ENCODE measurements at places on chromosomes 3 and 15.

- DNase-seq: no peak
Observed at GRCh38 chr3:42175386-42176240, 84.5 kb downstream of the TRAK1 start.

GRCh38 chr3:48217449-48217848 lies 5.8 kb upstream of the CAMP start:
- DNase-seq: peak; percentile 57

DNA sequence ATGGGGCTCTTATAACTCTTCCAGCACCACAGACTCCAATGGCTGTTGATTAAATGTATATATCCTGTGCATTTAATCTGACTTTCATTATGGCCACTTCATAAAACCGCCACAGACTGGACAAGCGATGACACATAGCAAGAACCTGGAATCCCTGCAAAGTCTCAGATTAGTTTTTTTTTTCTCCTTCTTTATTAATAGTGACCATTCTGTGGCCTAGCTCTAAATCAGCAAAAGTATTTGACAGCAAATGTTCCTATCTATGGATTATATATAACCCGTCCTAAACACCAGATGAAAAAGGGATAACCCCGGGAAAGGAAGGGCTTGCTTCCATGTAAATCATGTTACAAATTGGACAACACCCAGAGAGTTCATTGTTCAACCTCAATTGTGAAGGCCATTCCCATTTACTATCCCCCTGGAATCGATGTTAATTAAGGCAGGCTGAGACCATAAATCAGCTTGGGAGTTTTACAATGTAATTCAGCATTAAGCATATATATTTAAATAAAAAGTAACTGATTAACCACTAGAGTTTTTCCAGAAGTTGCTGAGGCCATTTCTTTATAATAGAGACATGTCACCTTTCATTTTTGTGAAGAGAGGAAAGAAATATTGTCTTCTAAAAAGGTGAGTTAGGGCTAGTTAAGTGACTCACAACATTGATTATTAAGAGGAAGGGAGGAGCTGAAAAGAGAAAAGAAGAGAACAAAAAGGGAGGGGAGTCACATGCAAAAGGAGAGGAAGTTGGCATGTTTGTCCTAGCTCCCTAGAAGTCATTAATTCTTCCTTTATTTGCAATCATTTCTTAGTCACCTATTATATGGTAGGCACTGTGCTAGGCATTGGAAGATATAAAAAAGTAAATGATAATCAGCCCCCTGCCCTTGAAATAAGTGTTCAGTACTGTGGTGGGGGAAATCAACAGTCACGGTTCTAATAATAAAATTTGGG lies 26.2 kb downstream of the ALDH1A2 start:
- DNase-seq: no peak

DNA sequence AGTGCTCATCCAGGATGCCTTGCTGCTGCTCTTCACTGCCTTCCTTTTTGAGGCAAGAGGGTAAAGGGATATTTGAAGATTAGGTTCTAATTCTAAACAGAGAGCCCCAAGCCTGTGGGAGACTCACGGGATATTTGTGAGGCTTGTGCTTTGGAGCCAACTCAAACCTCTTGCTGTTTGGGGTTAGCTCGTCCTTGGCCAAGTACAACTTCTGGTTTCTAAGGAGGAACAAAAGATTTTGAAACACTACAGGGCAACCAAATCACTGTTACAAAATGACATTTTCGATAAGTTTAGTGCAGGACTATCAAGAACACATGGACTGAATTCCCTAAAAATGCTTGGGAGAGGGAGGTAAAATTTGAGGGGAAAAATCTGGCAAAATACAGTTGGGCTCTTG lies 190.2 kb downstream of the RORA start:
- peak; percentile 62 for DNase-seq

- DNase-seq: no peak
Observed at GRCh38 chr15:61519296-61519695, 290.2 kb upstream of the RORA start.

DNA sequence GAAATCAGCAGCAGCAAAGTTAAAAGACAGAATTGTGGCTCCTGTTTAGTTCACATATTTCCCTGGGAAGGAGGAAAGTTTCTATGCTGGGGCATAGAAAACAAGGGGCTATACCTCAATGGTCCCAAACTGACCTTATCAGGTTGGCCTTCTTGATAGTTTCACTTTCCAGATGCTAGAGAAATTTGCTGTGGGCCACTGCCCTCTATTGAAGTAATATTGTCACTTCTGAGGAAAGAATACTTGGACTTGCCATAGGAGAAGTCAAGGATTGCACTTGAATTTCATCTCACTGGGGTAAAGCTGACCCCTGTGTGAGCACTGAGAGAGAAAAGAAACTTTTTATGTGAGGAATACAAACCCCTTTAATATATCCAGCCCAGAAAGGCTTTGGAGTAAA lies 49.3 kb upstream of the XCR1 start:
- DNase-seq: peak; percentile 50

GRCh38 chr15:79046691-79047404 lies 43.7 kb downstream of the RASGRF1 start:
- DNase-seq: no peak

- no peak for DNase-seq
Observed at GRCh38 chr15:85298941-85299340, 81.5 kb upstream of the AKAP13 start.

- DNase-seq: no peak
Observed at GRCh38 chr3:48999085-48999858, 7.9 kb upstream of the WDR6 start.

DNA sequence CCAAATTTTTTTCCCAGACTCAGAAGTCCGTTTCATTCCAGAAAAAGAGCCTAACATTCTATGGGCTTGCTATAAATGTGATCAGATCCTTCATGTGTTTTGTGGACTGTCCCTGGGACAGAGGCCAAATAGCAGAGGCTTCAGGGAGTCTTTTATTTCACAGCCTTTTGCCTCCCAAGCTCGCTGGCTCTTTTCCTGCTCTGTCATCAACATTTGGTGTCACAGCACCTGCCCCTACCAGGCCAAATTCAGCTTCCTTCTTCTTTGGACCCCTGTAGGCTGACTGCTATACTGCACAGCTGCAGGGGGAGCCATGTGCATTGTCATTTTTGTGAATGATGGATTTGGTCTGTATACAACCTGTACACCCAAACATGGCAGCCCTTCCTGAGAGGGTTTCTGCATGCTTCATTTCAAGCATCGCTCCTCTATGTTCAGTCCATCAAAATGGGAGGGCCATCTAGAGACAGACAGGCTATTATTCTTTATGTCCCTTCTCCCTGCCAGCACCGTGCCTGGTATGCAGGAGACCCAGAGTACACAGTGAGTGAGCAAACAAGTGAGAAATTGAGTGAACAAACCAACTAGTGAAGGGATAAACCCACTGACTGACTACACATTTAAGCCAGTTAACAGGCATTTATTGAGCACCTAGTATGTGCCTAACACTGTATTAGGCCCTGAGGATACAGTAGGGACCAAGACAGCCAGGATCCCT lies 17.9 kb upstream of the RPP14 start:
- no peak for DNase-seq

DNA sequence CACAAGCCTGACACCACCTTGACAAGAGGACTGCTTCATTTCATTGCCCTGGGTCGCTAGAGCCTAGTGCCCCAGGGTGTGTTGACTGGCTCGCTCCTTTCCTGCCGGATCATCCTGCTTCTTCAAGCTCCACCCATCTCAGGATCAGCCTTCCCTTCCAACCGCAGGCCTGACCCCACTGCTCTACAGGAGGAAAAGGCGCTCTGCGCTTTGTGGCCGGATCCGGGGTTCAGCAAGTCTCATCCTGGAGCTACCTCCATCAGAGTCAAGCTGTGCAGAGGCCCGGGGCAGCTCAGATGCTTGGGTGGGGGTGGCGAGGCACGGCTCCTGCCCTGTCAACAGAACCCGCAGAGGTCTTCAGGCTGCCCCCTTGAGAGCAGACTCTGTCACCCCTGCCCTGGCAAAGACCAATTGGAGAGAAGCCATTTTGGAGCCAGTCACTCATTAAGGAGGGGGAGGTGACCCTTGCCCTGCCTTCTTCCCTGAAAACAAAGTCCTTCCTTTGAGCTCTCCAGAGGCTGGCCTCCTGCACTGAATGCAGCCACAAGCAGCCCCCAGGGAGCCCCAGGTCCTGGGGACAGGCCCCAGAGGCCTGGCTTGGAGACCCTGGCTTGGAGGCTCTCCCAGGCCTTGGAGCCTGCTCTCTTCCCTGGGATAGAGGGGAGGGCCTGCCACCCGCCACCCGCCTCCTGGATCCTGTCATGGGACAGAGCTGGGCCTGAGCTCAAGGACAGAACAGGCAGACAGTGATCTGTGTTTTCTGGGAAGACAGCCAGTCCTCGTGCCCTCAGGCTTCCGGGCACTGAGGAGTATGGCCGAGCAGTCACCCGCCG lies 80.3 kb downstream of the CPN2 start:
- peak; percentile 21 for DNase-seq
